ENCODE measurements at places on chromosomes 2 and 18.

DNA sequence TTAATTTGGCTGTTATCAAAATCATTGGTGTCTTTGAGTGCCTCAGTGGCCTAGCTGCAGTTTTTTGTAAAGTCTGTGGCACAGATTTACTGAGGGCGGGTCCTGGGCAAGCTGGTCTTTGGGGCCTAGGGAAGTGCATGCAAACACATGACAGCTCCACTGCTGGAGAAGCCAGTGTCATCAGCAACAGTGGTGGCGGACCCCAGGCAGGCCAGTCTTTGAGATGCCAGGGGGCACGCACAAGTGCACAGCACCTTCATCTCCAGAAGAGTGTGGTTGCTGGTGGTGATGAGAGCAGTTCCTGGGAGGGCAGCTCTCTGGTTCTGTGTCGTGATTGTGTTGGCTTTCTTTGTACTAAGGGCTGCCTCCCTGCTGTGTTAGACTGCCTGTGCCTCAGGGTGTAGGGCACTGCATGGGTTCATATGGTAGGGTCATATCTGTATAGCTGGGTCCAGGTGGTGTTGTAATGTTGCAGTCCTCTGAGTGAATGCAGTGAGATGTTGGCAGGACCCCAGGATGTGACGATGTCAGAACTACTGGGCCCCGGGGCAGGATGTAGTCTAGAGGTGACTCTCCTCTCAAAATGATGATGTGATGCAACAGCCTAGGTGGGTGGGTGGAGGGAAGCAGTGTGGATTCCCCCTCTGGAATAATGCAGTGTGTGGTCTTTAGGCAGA, 646.7 kb upstream of the CDH2 start:
- DNase-seq: no peak

DNA sequence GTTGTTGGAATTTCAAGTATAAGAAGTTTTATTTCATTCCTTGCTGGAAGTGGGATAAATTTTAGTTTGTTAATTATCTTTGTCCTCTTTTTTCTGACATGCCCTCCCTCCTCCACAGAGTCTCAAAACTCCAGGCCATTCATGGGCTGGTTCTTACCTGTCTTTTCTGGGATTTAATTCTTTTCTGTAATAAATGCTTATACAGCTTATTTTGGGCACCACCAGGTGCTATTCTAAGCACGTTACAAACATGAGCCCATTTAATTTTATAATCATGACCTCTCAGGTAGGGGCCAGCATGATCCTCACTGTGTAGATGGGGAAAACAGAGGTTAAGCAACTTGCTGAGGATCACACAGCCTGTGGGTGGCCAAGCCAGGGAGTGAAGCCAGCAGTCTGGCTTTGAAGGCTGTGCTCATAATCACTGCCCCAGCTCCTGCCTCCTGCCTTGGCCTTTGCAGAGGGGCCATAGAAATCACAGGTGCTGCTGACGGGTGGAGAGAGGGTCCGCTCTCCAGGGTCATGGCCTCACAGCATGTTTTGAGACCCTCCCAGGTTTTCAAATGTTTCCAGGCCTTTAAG, 128.4 kb upstream of the PXDN start:
- no peak for DNase-seq

- no peak for DNase-seq
These were observed 46.3 kb upstream of the LTBP1 start for GRCh38 chr2:32900246-32900973.

- DNase-seq: no peak
These were observed 114.9 kb upstream of the OSR1 start for GRCh38 chr2:19473350-19473749.

DNA sequence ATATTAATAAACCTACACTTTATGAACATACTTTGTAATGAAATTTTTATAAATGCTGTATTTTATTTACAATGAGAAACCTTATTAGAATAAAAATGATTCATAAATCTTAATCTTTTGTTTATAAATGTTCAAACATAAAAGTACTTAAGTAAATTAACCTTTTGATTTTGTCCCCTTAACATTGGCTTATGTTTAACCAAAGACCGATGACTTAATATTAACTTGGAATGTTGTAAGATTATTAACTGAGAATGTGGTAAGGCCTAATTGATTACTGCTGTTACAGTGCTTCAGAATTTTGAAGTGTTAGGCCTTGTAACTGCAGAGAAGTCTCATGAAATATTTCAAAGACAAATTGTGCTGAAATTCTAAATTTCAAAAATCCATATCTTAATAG, 5.7 kb downstream of the CPS1 start:
- DNase-seq: no peak

DNA sequence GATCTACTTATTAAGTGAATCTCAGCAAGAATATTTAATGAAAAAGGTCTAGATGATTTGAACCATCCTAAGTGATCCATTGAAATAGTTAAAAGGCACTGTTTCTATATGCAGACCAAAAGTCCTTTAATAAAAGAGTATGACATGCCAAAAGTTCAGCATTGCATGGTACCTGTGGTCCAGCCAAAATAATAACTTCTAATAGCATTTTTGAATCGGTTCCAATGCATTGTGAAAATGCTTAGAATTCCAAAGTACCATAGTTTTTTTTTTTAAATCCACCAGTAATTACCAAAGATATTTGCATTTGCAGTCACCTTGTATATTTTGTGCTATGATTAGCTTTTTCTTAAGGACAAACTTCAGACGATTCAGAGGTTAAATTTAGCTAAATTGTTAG, 79.9 kb downstream of the NYAP2 start:
- peak; percentile 27 for DNase-seq

DNA sequence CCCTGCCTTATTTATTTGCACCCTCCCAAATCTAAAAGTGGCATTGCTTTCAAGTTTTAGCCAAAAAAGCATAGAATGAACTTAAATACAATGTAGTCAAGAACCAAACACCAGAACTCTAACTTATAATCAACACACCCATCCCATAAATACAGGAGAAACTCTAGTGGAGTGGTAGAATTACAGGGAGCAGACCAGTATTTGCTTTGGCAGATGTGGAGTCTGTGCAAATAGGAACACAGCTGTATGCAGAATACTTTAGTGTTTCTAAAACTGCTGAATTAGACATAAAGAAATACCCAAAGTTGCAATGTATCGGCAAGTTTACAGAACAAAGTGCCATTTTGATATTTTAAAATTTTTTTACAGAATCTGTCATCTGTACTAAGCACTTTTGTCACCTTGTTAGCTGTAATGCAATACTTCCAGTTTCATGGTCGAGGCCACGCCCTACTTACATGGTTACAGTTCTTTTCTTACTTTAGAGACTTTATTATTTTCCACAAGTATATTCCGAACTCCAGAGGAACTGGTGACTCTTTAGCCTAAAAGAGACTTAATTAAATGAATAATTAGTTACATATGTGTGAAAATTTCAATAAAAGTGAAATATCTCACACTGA, 23.7 kb upstream of the COL5A2 start:
- no peak for DNase-seq

GRCh38 chr2:55422876-55423665, 3.4 kb upstream of the CCDC88A start:
- no peak for DNase-seq

DNA sequence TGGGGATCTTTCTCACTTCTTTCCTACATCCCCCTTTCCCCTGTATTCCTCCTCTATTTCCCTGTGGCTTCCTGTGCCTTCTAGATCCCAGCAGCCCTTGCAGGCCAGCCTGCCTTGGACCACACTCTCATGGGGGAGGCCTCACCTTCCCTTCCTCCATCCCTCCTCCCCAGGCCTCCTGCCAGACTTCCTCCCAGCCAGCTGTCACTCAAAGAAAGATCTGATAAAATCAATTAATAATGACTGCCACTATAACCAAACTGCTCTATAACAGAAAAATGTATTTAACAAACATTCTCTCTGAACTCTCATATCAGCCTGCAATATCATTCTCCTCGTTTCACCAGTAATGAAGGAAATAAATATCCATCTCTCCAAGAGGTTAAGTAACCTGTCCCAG, 144.9 kb upstream of the SIX2 start:
- DNase-seq: no peak

- DNase-seq: peak; percentile 5
These were observed 106.1 kb downstream of the TXNL1 start for GRCh38 chr18:56532176-56532840.
